ENCODE measurements at places on chromosomes 5 and 9.

DNA sequence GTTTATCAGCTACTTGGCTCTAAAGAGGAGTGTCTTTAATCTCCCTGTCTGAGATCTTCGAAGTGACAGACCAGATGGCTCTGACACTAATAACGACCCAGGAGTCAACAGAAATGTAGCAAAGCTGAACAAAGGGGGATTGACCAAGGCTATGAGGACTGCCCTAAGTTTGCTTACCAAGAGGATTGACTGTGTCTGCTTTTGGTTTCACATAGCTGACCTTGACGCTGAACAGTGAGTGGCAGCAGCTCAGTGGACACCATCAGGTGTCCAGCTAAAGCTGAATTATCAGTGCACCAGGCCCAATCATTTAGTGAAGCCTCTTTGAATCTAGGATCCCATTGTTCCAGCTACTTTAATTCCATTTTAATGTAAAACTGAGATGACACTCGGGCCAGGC, 262.6 kb downstream of the COX7C start:
- no peak for DNase-seq

- DNase-seq, result no peak
Observed at GRCh38 chr5:95261437-95262175, 23.3 kb downstream of the MCTP1 start.

DNA sequence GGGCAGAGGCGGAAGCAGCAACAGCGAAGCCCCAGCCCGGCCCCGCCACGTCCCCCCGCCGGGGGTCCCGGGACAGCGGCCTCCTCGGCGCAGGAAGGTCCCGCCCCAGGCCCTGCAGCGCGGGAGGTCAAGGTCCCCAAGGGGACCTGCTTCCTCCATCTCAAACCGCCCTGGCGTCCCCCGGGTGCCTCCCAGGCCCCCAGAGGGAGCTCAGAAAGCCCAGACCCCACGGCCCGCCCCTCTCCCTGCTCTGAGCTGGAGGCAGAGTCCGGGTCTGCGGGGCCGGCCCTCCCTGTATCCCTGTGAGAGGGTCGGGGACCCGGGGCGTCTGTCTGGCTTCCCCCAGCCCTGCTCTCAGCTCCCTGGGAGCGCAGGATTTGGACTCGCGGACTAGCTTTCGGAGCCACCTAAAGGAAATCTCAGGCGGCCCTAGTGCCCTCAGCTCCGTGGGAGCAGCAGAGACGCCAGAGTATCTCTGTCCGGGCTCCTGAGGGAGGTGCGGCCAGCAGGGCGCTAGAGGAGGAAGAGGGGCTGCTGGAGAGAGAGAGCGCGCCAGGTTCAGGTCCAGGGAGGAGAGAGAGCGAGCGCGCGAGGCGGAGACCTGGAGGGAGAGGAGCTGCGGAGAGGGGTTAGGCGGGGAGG, 30.7 kb downstream of the EXOC3 start:
- DNase-seq, result peak; percentile 56

GRCh38 chr5:120293796-120294195, 170.3 kb upstream of the PRR16 start:
- no peak for DNase-seq

Data from stimulated activated naive CD8-positive, alpha-beta T cell treated with anti-CD3 and anti-CD28 coated beads, Interleukin-15, amount 100 ng/mL, for 72 hours (primary cell).